ENCODE measurements at places on chromosomes 3 and 15. TPM values are rescaled to one million over a fixed set of nuclear protein-coding genes. Genes with fewer than 3 reads are reported as not detected.

- H3K36me3 ChIP-seq: no peaks in the 10 kb centered on the region
- H3K27me3 ChIP-seq: no peaks in the 10 kb centered on the region
- DNase-seq: no peak
- no peak overlapping the region for H3K4me3 ChIP-seq
Measured at GRCh38 chr15:75064846-75065245, 41.5 kb downstream of the PPCDC start.

- peak; percentile 100 for DNase-seq
- H3K27me3 ChIP-seq: no peaks in the 10 kb centered on the region
- H3K4me3 ChIP-seq: peak overlapping the region; percentile 73
- peak overlapping the region; percentile 90 for H3K27ac ChIP-seq
- H3K36me3 ChIP-seq: peaks cover 22% of the 10 kb centered on the region
Measured at GRCh38 chr3:133573054-133573628, 345 bp upstream of the CDV3 start.

Gene RASGRP1
- total RNA-seq: 8.8 TPM

- DNase-seq: no peak
- H3K36me3 ChIP-seq: no peaks in the 10 kb centered on the region
- H3K4me3 ChIP-seq: no peak overlapping the region
- no peak overlapping the region for H3K27ac ChIP-seq
- H3K4me1 ChIP-seq: no peaks in the 10 kb centered on the region
Measured at GRCh38 chr3:165532851-165533250, 304.4 kb downstream of the BCHE start.

DNA sequence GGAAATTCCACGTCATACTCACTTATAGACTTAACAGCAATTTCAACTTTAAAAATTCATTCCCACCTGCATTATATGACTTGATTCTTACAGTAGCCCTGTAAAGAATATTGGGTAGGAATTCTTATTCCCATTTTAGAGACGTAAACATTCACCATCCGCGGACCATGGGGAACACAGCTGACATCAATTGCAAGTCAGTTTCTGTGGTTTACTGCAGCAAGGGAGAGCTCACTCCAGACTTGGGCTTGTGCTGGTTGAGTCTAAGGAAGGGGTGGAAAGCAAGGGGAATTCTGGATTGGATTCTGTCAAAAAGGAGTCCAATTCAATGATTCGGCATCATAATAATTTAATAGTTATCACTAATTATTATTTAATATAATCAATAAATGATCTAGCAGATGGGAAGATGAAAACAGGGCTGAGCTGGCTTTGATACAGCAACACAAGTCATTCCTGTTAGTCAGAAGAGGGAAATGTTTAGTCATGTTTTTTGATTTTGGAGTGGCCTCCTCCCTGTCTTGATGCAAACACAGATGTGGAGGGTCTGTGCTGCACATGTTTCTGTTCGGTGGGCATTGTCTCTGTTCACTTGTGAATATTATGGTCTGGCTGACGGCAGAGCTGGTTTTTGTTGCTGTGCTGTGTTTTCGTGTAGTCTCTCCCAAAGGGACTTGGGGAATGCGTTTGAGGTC lies 9.7 kb downstream of the LIPC start:
- peaks cover 32% of the 10 kb centered on the region for H3K4me1 ChIP-seq
- peak overlapping the region; percentile 56 for H3K27ac ChIP-seq
- H3K4me3 ChIP-seq: no peak overlapping the region
- no peaks in the 10 kb centered on the region for H3K27me3 ChIP-seq

Gene GPR171
- 5.4 TPM for total RNA-seq

DNA sequence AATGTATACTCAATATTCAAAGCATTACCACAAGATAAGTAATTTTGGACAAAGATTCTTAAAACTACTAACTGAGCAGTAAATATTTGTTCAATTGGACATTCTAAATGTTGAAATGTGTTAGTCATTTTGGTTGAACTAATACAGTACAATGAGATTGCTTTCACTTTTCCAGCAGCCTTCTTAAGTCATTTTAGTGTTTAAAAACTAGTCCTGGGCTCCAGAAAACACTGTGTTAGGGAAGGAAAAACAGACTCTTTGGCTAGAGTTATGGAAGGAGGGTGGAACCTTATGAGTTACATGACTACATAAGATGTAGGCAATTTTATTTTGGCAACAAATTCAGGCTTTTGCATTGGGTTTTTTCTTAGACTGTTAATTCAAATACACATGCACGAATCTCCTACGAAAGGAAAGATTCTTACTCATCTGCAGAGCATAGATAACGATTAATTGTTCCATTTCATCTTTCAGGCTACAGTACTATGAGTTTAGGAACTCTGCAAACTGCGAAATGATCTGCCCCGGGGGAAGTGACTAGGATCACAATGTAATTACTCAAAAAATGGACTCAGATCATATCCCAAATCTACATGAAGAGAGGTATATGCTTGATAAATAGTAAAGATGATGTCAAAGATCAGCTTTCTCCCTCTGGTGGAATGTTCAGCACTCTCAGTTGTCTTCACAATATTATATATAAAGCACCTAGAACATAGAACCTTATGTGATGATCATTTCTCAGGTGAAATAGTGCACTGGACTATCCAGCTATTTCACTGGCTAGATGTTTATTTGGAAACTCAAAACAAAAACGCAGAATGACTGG lies 492.8 kb upstream of the MDFIC2 start:
- H3K27ac ChIP-seq: no peak overlapping the region
- DNase-seq: no peak
- no peaks in the 10 kb centered on the region for H3K4me1 ChIP-seq
- H3K27me3 ChIP-seq: no peaks in the 10 kb centered on the region
- H3K4me3 ChIP-seq: peak overlapping the region; percentile 9
- no peaks in the 10 kb centered on the region for H3K36me3 ChIP-seq

Gene C3orf49
- total RNA-seq: not detected

- no peaks in the 10 kb centered on the region for H3K4me1 ChIP-seq
- no peaks in the 10 kb centered on the region for H3K36me3 ChIP-seq
Measured at GRCh38 chr3:122941228-122942206, 86.0 kb downstream of the SEMA5B start.

- no peaks in the 10 kb centered on the region for H3K36me3 ChIP-seq
- H3K4me1 ChIP-seq: no peaks in the 10 kb centered on the region
- no peaks in the 10 kb centered on the region for H3K27me3 ChIP-seq
- H3K27ac ChIP-seq: no peak overlapping the region
- DNase-seq: no peak
Measured at GRCh38 chr3:163071713-163072112, 1575.1 kb downstream of the OTOL1 start.

Gene SCN5A
- total RNA-seq: 9.3 TPM

Gene PAK6
- 19.9 TPM for total RNA-seq

- no peaks in the 10 kb centered on the region for H3K27me3 ChIP-seq
- no peak for DNase-seq
- H3K27ac ChIP-seq: peak overlapping the region; percentile 7
- peaks cover 51% of the 10 kb centered on the region for H3K4me1 ChIP-seq
- no peaks in the 10 kb centered on the region for H3K36me3 ChIP-seq
Measured at GRCh38 chr15:93826790-93827189, 404.6 kb upstream of the MCTP2 start.

Gene ARGFX
- total RNA-seq: not detected

DNA sequence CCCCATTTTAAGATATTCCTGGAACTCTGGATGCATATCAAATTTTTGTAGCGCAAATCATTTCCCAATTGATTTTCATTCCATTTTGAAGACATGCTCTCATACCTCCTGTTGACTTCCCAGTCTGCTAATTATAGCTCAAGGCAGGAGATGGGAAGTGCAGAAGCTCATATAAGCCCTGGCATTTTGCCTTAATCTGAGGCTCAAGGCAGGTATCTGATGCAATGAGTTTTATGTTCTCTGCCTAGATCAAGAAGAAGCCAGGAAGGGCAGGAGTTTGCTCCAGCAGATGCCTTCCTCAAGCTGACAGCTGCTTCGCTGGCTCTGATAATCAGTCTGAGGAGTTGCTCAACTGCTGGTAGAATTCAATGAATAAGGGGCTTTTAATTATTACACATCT lies 65.6 kb upstream of the NEDD4 start:
- H3K27me3 ChIP-seq: no peaks in the 10 kb centered on the region
- no peaks in the 10 kb centered on the region for H3K4me1 ChIP-seq
- H3K36me3 ChIP-seq: no peaks in the 10 kb centered on the region
- no peak overlapping the region for H3K27ac ChIP-seq
- no peak for DNase-seq

Gene GTPBP8
- 19.2 TPM for total RNA-seq

DNA sequence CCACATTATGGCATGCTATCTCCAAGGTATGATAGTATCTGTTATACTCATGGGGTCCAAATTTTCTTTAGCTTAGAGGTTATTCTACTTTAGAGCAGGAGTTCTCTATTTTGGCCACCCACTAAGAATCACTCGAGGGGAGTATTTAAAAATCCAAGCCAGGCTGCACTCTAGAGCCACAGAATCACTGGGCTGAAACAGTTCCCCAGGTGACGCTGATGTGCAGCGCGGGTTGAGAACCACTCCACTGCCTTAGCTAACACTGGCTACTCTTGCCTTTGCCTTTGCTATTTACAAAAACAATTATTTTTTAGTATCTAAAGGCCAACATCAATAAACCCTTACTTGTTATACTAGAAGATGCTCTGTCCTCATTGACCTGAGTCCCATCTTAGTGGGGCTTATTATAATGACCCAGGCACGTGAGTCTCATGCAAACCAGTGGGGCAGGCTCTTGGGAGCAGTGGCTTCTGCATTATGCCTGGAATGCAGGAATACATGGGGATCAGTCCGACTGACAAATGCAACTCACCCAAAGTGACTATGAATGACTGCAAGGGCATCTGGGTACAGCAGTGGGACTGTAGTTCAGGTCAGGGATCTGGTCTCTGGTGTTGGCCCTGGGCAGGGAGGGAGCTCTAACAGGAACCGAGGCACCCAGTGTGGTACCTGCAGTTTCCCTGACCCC lies 21.7 kb upstream of the CGNL1 start:
- no peaks in the 10 kb centered on the region for H3K36me3 ChIP-seq
- no peak for DNase-seq
- H3K4me3 ChIP-seq: no peak overlapping the region
- no peaks in the 10 kb centered on the region for H3K27me3 ChIP-seq
- no peaks in the 10 kb centered on the region for H3K4me1 ChIP-seq

DNA sequence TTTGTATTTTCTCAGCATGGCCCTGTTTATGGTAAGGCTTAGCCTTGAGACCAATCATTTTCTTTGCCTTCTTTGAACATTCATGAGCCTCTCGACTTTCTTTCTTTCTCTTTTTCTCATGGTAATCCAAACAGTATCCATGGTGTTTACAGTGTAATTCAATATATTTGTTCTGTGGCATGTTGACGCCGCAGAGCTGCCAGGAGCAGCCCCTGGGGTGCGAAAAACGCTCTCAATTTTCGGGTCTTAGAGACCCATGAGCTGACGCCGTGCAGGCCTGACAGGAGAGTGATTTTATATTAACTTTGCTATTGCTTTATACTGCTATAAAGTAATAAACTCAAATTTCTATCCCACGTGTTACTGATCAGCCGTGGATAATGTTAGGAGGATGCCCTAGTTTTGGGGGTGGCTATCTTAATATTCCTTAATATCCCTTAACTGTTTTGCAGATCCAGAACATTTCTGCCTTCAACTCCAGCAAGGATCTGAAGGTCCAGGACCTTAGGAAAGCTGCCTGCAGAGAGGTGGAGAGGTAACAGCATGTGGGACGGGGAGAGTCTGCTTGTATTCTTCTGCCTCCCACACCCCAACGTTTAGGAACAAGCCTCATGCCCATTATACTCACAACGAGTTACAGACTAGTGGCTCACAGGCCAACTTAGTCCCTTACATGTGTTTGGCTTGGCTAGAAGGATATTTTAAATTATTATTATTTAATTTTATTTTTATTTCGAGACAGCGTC lies 29.3 kb upstream of the MYO1E start:
- H3K27me3 ChIP-seq: no peaks in the 10 kb centered on the region
- H3K27ac ChIP-seq: no peak overlapping the region
- H3K4me1 ChIP-seq: no peaks in the 10 kb centered on the region
- DNase-seq: no peak
- H3K4me3 ChIP-seq: no peak overlapping the region
- H3K36me3 ChIP-seq: no peaks in the 10 kb centered on the region

Gene PTH1R
- 13.0 TPM for total RNA-seq
